Fibroblast of pulmonary artery (primary cell): ENCODE measurements at places on chromosomes 12 and 14.

- no peak for DNase-seq
Measured at GRCh38 chr12:67391034-67391433, 121.9 kb downstream of the CAND1 start.

GRCh38 chr14:100589760-100590469 is 2.7 kb upstream of the BEGAIN start:
- DNase-seq: no peak

DNA sequence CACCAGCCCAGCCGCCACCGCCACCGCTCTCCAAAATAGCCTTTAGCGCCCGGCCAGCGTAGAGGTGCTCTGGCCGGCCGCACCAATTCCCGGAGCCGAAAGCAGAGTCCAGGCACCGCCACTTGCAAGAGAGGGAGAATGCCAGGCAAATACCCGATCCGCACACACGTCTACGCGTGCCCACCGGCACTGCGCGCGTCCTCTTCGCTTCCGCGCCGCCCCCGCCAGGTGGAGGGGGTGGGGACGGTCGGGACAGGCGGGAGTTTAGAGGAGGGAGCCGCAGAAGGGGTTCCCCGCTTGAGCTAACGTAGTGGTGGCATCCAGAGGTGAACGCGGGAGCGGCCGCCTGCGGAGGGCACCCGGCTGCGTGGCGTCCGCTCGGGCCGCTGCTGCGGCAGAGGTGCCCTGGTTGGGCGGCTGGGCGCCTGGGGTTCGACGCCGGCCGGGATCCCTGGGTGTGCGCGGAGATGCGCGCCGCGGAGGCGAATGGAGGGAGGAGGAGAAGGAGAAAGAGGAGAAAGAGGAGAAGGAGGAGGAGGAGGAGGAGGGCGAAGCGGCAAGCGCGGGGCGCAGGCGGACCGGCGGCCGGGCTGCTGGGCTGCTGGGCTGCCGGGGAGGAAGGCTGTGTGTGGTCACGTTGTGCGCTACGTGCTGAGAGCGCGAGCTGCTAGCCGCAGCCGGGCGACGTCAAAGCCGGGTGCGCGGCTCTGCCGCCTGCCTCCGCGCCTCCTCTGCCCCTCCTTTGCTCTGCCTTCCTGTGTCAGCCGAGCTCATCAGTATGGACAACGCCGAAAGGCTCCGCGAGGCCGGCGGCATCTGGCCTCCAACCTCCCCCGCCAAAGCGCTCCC is at the start of gene MDGA2:
Gene MDGA2, minus strand, starts transcription at position 140 of the 849 bp plus-strand sequence.
- no peak for DNase-seq

GRCh38 chr14:105528586-105529318 is 2.4 kb downstream of the TMEM121 start:
- DNase-seq: no peak

DNA sequence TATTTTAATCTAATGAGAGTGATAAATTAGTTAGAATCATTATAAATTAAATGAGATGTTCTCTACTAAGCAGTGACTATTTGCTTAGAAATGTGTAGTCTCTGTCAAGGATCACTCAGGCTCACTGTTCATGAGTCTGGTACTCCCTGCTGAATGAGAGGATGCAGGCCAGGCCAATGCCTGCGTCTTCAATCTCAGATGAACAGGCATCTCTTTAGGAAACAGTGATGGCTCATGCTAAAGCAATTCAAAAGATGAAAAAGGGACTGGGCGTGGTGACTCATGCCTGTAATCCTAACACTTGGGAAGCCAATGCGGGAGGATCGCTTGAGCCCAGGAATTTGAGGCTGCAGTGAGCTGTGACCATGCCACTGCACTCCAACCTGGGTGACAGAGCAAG is 106.8 kb downstream of the ZFC3H1 start:
- DNase-seq: peak; percentile 69

- peak; percentile 73 for DNase-seq
Measured at GRCh38 chr14:61152851-61153364, 128.2 kb downstream of the TMEM30B start.

DNA sequence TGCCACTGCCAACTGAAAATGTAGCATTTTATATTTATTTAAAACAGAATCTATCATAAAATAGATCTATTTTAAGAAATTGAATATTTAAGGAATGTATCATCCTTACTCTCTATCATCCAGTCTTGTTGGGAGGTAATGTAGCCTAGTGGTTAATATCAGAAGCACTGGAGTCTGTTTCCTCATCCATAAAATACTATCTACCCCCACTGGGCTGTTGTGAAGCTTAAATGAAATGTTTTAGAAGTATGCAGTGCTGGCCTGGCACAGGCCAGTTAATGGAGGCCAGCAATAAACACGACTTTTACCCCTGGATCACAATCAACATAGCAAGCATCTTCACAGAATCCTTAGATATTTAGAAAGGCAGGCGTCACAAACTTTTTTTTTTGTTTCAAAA is 188.0 kb downstream of the CAND1 start:
- no peak for DNase-seq

GRCh38 chr12:57270966-57271470 is 20.0 kb upstream of the STAC3 start:
- no peak for DNase-seq
